ENCODE measurements at places on chromosomes 12 and 14.

- no peak for DNase-seq
These were observed 941 bp downstream of the ZDHHC17 start for GRCh38 chr12:76764856-76765255.

GRCh38 chr12:109943811-109944210, 43.7 kb downstream of the TCHP start:
- no peak for DNase-seq

DNA sequence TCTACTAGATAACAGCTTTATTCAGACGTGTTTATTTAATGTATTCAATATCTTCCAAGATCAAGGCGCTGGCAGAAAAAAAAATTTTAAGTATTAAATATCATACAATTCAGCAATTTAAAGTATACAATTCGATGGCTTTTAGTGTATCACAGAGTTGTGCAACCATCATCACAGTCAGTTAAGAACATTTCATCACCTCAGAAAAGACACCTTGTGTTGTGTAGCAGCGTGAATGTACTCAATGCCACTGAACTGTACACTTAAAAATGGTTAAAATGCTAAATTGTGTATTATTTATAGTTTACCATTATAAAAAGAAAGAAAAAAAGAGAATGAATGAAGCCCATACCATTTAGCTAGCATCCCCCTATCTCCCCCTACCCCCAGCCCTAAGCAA, 96.4 kb downstream of the RIN3 start:
- no peak for DNase-seq

DNA sequence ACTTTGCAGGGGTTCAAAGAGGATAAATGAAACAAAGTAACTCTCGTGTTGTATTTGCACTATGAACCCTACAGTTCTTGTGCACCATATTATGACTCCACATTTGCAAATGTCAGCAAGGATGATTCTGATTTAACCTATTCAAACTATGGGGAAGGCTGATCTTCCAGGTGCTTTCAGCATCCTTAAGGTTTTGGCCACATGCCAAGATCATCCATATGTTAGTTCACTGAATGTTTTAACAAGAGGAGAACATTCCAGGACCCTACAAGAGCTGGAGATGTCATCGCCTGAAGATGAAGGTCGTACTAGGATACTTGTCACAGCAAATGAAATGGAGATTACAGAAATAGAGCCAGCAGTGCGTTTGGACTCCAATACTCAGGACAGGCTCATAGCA, 114.2 kb downstream of the DHRS2 start:
- no peak for DNase-seq

DNA sequence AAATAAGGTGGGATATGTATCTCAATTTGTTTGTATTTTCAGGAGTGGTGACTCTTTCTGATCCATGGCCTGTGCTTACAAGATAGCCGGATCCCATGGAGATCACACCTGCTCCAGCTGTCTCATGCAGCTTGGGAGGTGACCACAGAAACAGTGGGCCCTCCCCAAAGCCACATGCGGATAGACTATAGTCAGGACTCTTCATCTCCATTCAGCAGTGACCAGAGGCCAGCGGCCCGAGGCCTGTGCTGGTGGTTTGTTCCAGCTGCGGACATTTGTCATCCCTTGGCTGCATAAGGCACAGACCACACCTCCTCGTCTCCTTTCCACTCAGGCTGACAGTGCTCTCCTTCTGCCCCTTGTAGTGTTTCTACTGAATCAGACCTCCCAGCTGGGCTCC, 14.7 kb upstream of the WNT5B start:
- DNase-seq = no peak

- peak; percentile 6 for DNase-seq
These were observed 32.7 kb downstream of the DDX47 start for GRCh38 chr12:12845794-12846243.

DNA sequence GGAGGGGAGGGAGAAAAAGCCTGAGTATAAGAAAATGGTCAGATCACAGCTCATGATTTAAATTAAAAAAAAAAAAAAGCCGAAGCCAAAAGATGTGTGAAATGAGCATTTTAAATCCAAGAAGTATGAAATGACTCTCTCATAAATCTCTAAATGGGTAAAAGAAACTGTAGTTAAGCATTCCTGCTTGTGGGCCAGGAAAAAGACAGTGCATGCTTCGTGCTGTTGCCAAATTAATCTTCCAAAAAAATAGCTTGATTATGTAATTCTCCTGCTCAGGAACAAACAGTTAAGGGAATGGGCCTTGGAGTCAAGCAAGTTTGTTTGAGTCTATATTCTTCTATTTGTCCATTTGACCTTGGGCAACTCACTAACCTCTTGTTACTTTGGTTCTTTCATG, 325.4 kb upstream of the SEL1L start:
- no peak for DNase-seq

GRCh38 chr14:102591944-102592762, at the start of gene RCOR1:
RCOR1 (plus strand) TSS chr14:102592649; CDS start chr14:102592887, 238 bp downstream.
- DNase-seq = peak; percentile 98

GRCh38 chr14:81485372-81485771, 48.3 kb downstream of the SEL1L start:
- peak; percentile 32 for DNase-seq

- no peak for DNase-seq
These were observed 10.7 kb downstream of the GPRC5A start for GRCh38 chr12:12902036-12902435.

DNA sequence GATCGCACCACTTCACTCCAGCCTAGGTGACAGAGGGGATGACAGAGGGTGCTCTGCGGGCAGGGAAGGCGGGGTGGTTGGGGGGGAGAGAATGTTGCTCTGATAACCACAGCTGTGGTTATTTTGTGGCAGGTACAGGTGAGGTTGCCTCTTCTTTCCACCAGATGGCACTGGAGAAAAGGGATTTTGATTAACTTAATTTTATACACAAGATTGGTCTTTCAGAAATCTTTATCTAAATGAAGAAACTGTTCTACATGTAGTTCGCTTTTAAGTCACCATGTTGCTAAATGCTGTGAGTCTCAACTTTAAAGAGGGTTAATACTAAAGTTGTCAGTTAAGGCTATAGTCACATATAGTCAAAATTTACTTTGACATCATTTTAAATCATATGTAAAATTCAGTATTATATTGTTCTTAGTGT, 25.7 kb downstream of the FGF23 start:
- DNase-seq = peak; percentile 42
